Right lobe of liver (tissue), 6 donors: ENCODE measurements at places on chromosomes 4 and X. TPM values are rescaled to one million over a fixed set of nuclear protein-coding genes. Genes with fewer than 3 reads are reported as not detected.

TLR1 gene
- 10.5 TPM for total RNA-seq

DNA sequence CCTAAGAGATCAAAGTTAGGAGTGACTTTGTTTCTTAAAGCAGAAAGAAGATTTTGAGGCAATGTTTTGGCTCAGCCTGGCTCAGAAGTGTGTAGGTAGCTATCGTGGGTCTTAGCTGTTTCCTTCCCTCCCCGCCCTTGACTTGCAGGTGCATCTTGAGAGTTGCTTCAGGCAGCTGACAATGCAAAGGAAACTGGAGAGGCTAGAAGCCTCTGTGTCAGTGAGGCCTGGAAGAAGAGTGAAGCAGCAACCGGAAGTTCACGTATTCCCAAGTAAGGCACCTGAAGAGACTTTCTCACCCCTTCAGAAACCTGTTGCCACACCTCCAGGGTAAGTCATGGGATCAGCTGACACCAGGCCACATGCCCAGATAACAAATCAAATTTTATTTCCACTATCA lies 10.6 kb upstream of the XKRX start:
- H3K27me3 ChIP-seq = no peaks in the 10 kb centered on the region
- no peak for DNase-seq
- H3K4me3 ChIP-seq = no peak overlapping the region
- no peaks in the 10 kb centered on the region for H3K4me1 ChIP-seq

GRCh38 chrX:115894087-115894486 lies 276.5 kb upstream of the AGTR2 start:
- H3K4me3 ChIP-seq = no peak overlapping the region
- no peaks in the 10 kb centered on the region for H3K4me1 ChIP-seq
- H3K27ac ChIP-seq = no peak overlapping the region
- DNase-seq = no peak

CAPN6 gene
- total RNA-seq = 0.12 TPM

APLN gene
- total RNA-seq = 1.2 TPM

DNA sequence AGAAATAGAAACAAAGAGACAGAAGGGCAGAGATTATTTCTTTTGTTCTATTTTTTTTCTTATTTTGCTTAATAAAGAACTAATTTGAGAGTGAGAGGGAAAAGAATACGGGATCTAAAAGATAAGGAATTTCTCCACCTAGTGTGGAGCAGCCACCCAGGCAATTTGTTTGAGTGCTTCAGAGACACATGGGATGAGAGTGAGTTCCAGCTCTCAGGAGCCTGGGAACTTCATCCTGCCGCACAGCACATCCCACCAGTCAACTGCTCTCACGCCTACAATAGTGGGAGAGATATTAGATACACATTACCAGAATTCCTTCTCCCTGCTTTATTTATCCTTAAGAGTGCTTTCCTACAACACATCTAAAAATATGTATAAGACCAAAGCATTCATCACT lies 946.4 kb downstream of the PDHA2 start:
- no peaks in the 10 kb centered on the region for H3K27me3 ChIP-seq
- DNase-seq = no peak
- H3K36me3 ChIP-seq = no peaks in the 10 kb centered on the region
- H3K4me3 ChIP-seq = no peak overlapping the region
- no peak overlapping the region for H3K27ac ChIP-seq
- no peaks in the 10 kb centered on the region for H3K4me1 ChIP-seq

SSX4 gene
- not detected for total RNA-seq

GRCh38 chr4:1235381-1236102 lies 13.4 kb downstream of the CTBP1 start:
- H3K4me3 ChIP-seq = no peak overlapping the region
- no peak for DNase-seq
- no peak overlapping the region for H3K27ac ChIP-seq
- H3K4me1 ChIP-seq = no peaks in the 10 kb centered on the region
